AG10803 (cell line): ENCODE measurements at places on chromosomes 4 and X.

DNA sequence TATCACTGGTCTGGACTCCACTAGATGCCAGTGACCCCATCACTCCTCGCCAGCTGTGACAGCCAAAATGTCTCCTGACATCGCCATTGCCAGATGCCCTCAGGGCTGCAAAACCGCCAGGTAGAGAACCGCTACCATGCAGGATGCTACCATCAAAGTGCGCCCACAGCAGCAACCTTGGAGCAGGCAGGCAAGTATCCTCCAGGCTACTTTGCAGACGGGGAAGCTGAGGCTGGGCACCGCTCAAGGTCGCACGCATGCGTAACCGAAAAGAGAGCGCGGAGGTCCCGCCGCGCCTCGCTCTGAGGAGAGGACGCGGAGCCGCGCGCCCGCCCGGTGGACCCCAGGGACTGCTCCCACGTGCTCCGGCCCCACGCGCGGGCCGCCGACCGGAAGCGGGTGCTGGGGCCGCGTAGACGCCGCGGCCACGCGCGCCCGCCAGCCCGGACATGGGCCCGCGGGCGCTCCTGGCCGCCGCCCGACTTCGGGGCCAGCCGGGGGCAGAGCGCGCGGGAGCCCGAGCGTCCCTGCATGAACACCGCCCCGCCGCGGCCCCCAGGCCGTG, at the start of gene STS:
STS (plus strand) TSS at position 300 of the 565 bp plus-strand sequence. CDS start 105,488 bp downstream, outside the sequence.
- DNase-seq = no peak

- DNase-seq = no peak
These were observed 147.3 kb downstream of the CORIN start for GRCh38 chr4:47690611-47691010.

- no peak for DNase-seq
These were observed 387.9 kb upstream of the TENM3 start for GRCh38 chr4:181855307-181855706.

- no peak for DNase-seq
These were observed 84.5 kb downstream of the AREG start for GRCh38 chr4:74529284-74530041.

DNA sequence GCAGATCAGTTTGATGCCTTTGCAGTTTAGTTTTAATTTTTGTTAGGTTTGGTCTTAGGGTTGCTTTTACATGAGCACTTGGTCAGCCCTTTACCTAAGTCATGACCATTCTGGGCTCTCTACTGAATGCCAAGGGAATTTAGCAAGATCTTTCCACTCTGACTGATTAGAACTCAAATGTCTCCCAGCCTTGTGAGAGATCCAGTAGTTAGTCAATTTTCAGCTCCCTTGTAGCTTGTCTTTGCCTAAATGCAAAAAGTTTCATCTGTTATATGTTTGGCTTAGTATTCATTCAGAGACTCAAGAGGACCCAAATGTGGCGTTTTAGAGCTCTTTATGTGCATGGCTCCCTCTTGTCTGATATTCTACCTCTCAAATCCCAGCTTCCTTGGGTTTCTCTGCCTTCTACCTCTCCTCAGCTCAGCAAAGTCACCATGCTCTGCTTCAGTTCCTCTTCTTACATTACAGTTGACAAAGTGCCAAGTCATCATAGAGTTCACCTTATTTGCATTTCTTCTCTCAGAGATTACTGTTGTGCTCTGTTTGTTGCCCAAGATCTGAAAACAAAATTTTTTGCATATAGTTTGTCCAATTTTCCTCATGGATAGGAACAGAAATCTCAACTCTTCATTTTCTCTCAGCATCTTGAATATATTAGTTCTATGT, 17.5 kb upstream of the JAKMIP1 start:
- DNase-seq = no peak

- DNase-seq = no peak
These were observed 25.9 kb downstream of the PLAC1 start for GRCh38 chrX:134632355-134632754.

- DNase-seq = no peak
These were observed 570 bp downstream of the WDR44 start for GRCh38 chrX:118346258-118347094.
